ENCODE measurements at places on chromosomes 4 and X.

GRCh38 chrX:107619885-107620322 is 8.4 kb upstream of the PRPS1 start:
- DNase-seq, result no peak

GRCh38 chr4:1522606-1523005 is 116.4 kb upstream of the NKX1-1 start:
- no peak for DNase-seq

GRCh38 chrX:67718926-67719325 is 175.1 kb downstream of the AR start:
- no peak for DNase-seq

GRCh38 chr4:110553197-110553596 is 69.7 kb downstream of the PITX2 start:
- no peak for DNase-seq

GRCh38 chr4:17504081-17504480 is 7.8 kb downstream of the QDPR start:
- no peak for DNase-seq

DNA sequence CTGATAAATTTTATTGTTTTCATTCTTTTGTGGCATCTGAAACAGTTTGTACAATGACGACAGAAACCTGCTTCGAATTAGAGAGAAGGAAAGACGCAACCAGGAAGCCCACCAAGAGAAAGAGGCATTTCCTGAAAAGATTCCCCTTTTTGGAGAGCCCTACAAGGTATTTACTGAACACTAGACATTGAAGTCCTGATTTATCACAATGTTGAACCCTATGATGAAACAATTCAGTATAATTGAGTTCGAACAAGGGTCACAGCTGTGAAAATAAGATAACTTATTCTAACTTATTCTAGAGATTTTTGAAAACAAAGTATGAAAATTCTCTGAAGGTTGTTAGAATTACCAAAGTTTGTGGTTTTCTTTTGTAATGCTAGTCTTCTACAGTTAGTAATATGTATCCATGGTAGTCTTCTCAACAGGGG is 111.3 kb downstream of the AFF1 start:
- no peak for DNase-seq

Data from activated gamma-delta T cell treated with Interleukin-2 at 50 U/mL for 16 hours (primary cell).